ENCODE measurements at places on chromosomes 3 and 15.

- DNase-seq, result peak; percentile 30
Measured at GRCh38 chr3:171565481-171566058, 105.4 kb upstream of the TNIK start.

DNA sequence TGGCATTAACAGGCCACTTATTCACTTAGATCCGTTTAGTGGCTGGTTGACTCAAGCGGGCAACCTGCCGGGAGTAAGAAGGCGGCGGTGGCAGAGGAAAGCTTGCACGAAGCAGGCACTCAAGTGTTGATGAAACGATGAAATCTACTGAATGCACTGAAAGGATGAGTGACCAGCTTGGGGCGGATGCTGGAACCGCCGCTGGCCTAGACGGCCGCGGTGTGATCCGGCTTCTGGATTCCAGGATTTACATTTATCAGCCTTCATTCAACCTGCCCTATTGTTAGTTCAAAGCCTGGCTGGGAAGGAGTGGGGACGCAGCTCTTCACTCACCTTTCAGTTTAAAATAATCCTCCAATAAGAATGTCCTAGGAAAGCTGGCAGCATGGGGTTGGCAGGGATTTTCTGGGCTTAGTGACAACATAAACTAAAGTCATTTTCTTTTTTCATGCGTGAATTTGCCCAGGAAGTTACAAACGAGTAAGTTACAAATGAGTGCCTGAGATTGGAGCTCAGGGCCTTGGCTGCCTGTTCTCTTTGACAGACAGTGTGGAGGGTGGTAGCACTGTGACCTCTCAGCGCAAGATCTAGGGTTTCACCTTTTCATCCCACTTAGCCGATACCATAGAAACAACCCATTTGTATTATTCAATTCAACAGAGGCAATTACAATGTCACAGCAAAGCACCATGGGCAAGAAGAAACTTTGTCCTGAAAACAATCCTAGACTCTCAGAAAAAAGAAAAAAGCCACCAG is 1.1 kb upstream of the PLCH1 start:
- DNase-seq, result no peak

DNA sequence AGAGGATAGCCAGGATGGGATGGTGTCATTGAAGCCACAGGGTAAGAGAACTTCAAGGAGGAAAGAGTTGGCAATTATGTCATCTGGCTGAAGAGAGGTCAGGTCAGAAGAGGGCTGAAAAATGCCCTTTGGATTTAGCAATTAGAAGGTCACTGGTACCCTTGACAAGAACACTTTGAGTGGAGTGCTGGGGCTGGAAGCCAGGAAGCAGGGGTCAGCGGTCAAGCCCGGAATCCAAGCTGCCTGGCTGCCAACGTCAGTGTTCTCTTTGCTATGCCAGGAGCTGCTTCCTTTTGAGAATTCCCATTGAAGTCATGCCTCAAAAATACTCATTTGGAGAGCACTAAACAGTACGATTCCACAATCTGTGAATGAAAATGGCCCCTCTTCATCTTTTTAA is 386.5 kb downstream of the SHQ1 start:
- no peak for DNase-seq

- DNase-seq, result no peak
Measured at GRCh38 chr15:69000725-69001503, 13.6 kb upstream of the NOX5 start.

- no peak for DNase-seq
Measured at GRCh38 chr15:28103831-28104230, 4.7 kb upstream of the OCA2 start.

- DNase-seq, result no peak
Measured at GRCh38 chr15:67803996-67804843, 21.1 kb upstream of the SKOR1 start.

GRCh38 chr3:82093641-82094040 is 332.2 kb upstream of the GBE1 start:
- DNase-seq, result no peak

- peak; percentile 61 for DNase-seq
Measured at GRCh38 chr15:83846847-83847246, 192.9 kb downstream of the ADAMTSL3 start.

GRCh38 chr3:30597131-30597768 is 9.2 kb upstream of the TGFBR2 start:
- DNase-seq, result peak; percentile 81

- no peak for DNase-seq
Measured at GRCh38 chr3:37930495-37930894, 60.1 kb upstream of the VILL start.

GRCh38 chr3:69009559-69010410 is 3.7 kb downstream of the EOGT start:
- DNase-seq, result peak; percentile 88

GRCh38 chr15:31027910-31028578 is 36.6 kb upstream of the MTMR10 start:
- no peak for DNase-seq
